CD4-positive, alpha-beta T cell treated with Interleukin-6 at 100 ng/mL for 8 hours (primary cell): ENCODE measurements at places on chromosomes 5 and 9.

- DNase-seq, result no peak
These were observed 33.8 kb downstream of the KDM3B start for GRCh38 chr5:138386290-138386689.

DNA sequence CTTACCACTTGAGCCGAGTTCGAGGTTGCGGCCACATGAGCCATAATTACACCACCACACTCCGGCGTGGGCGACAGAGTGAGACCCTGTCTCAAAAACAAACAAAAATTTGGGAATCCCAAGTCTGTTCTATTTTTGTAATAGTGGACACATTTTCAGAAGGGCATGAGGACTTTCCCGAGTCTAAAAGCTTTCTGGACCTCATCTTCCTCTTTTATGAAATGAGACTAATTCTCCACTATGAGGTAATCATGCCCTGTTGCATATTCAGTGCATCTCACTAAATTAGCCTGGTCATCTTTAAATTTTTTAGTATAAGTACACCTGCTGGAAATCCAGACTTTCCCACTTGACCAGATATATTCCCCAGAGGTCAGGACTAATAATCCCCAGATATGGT, 55.7 kb downstream of the GGTA1 start:
- DNase-seq, result no peak

GRCh38 chr5:134130239-134130945, 15.9 kb downstream of the TCF7 start:
- no peak for DNase-seq

- no peak for DNase-seq
These were observed 582.5 kb downstream of the TAF11L14 start for GRCh38 chr5:18216729-18217128.

DNA sequence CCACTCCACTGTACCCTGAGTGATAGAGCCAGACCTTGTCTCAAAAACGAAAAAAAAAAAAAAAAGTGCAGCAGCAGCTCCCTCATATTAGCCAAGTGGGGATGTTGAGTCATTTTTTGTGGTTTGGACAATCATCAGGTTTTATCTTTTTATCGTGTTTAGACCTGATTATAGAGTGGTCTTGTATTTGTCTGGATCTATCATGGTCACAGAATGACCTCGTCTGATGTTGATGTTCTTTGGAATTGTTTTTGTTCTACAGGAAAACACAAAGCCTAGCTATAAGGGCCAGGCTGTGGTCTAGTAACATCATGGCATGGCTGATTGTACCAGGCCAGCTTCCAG, 1.6 kb upstream of the FBXW11 start:
- DNase-seq, result no peak

DNA sequence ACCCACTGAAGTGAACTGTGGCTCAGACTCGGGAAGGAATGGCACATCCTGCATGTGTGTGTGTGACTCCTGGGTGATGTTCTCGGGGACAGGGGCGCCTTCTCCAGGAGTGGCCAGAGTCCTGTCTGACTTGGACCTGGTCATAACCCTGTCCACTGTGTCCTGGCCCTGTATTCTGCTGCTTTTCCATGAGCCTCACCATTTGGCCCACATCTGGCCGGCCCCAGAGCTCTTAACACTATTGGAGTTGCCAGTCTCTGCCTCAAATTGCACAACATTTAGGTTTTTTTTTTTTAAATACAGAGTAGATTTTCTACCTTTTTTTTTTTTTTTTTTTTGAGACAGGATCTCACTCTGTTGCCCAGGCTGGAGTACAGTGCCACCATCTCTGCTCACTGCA, 278.3 kb upstream of the TUT7 start:
- no peak for DNase-seq
